Pancreas (tissue), 10 donors: ENCODE measurements at places on chromosomes 2 and 18. TPM values are rescaled to one million over a fixed set of nuclear protein-coding genes. Genes with fewer than 3 reads are reported as not detected.

MFSD6 gene
- 22.9 TPM for total RNA-seq

ADCY3 gene
- 13.4 TPM for total RNA-seq

SCG2 gene
- 12.9 TPM for total RNA-seq

SFT2D3 gene
- total RNA-seq = 2.7 TPM

ERLEC1 gene
- total RNA-seq = 40.1 TPM

GRHL1 gene
- 5.3 TPM for total RNA-seq
